HT-29 (cell line): ENCODE measurements at places on chromosomes 2 and 18. TPM values are rescaled to one million over a fixed set of nuclear protein-coding genes. Genes with fewer than 3 reads are reported as not detected.

GPD2 gene
- total RNA-seq: 30.4 and 33.2 TPM in 2 replicates

HTR2B gene
- total RNA-seq: not detected in 2 replicates

RNF125 gene
- 1.7 and 2.1 TPM in 2 replicates for total RNA-seq

MEIS1 gene
- 3.1 and 7.7 TPM in 2 replicates for total RNA-seq

- no peak for DNase-seq
Measured at GRCh38 chr2:47452761-47453160, 49.8 kb downstream of the MSH2 start.

HK2 gene
- 12.7 and 23.7 TPM in 2 replicates for total RNA-seq

DNA sequence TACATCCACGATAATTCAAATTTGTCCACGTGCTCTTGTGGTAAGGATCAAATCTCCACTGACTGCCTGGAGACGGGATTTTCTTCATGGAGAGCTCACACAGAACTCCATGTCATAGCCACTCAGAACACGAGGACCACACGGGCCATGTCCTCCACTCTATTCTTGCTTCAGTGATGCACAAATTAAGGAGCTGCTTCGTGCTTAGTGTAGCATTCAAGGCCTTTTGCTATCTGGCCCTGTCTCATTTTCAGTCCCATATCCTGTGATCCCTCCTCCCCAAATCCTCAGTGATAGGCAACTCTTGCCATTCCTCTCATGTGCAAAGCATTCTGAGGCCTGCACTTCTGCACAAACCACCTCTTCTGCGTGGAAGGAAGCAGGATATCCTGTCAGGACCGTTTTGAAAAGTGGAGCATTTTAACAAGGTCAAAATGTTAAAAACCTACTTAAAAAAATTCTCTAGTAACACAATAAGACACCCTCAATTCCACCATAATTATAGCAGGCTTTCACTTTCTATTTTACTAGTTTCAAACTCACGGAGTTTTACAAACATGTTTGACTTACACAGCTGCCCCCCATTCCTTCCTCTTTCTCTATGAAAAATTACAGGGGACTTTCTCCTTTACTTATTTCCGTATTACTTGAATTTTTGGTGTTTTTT is 35.2 kb downstream of the ST3GAL5 start:
- no peak for DNase-seq

GRCh38 chr2:16767789-16768476 is 102.3 kb upstream of the CYRIA start:
- no peak for DNase-seq

DNA sequence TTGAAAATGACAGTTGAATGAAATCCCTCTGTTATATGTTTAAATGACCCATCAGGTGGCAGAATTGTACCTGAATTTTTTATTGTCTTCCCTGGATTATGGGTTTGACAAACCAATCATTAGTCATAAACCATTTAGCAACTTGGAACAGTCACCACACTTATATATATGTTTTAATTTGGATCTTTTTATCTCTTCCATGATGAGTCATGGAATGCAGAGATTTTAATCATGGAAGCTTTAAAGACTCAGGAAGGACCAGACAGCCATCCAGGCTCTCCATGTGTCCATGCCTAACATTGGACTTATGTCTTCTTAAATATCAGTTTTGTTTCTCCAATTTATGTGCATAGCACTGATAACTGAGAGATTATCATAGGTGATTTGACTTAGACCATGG is 188.3 kb upstream of the ZSWIM2 start:
- DNase-seq: no peak

- no peak for DNase-seq
Measured at GRCh38 chr2:38214209-38214717, 138.3 kb upstream of the CYP1B1 start.

YPEL5 gene
- 13.7 and 14.8 TPM in 2 replicates for total RNA-seq

- no peak for DNase-seq
Measured at GRCh38 chr2:59806486-59806885, 747.0 kb downstream of the BCL11A start.

DNA sequence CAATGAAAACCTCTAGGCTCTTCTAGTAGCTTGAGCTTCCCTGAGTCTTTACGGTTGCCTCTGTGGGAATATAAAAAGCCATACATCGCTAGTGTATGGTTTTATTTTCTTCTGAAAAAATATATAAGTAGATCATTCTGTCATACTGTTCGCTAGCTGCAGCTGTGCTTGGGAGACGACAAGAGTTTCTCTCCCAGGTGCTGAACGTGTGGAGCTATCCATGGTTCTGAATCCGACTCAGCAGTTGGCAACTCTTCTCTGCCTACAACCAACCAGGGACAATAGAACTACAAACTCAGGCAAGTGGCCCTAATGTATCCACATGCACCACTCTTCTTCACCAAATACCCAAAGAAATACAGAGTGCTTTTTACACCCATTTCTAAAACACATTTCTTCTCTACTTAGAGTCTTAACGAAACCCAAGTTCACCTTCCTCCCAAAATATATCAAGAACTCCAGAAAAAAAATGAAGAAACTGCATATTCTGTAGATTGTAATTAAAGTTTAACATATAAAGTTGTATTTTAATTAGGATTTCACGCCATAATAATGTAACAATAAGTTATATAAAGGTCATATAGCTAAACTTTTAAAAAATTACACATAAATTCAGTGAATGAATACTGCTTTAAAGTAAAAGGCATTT is 2.2 kb upstream of the KCNH7 start:
- DNase-seq: peak; percentile 74

GRCh38 chr18:62814132-62814759 is 98.9 kb downstream of the PHLPP1 start:
- no peak for DNase-seq

GALNT3 gene
- 35.2 and 39.6 TPM in 2 replicates for total RNA-seq

ST6GAL2 gene
- not detected in 2 replicates for total RNA-seq

KRTCAP3 gene
- total RNA-seq: 29.3 and 30.4 TPM in 2 replicates

SERPINB5 gene
- 12.9 and 13.4 TPM in 2 replicates for total RNA-seq

DNA sequence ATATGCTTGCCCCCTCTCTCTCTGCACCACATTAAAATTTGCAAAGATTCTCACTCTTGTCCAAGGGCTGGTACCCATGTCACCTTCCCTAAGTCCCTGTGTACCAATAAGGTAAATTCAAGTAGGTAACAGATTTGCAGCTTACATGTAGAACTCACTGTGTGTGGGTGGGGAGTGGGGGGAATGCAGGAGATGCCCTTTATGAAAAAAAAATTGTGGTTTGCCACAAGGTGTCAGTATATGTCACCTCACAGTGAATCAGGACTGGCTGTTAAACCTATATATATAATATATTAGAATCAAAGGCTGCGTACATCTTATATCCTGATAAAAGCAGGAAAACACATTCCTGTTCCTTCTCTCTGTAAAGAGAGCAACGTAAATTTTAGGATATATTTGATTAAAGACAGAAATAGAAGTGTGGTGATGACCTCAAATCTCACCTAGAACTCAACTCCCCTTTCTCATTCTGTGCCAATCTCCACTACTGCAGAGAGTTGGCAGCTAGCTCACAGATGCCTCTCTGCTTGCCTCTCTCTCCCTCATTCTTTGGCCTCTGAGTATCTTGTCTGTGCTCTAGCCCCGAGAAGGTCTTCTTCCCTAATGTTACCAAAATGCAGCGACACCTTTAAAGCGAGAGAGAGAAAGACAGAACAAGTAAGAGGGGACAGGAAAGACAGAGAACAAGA is 536 bp downstream of the XDH start:
- DNase-seq: peak; percentile 39

DNA sequence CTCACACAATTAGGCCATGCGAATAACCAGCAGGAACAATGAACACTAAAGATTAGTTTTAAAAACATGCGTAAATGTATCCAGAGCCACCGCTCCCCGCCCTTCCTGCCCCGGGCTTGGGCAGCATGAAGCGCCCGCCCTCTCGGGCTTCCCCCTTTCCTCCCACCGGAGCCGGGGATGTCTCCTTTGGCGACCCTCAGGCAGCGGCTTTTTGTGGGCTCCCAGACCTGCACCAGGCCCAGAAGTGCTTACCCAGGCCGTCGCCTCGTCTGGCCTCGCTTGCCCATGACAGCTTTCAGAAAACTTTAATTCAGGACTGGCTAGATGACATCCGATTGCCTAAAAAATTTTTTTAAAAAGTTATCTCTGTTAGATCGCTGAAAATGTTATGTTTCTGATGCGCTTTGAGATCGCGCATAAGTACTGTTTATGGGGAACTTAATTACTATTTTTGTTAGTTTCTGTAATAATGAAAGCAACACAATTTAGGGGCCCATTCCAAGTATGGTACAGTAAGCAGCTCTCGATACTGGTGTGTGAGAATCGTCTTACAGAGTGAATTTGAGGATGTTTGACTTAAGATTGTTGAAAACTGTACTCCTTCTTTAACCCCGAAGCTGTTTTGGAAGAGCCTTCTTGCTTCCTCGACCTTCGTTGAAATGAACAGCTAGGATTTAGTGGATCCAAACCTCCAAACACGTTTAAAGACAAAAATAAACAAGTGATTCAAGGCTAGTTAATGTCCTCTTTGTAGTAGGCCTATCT is 1.1 kb downstream of the MAP3K20 start:
- DNase-seq: peak; percentile 59

GRCh38 chr2:30981510-30981909 is 156.7 kb downstream of the GALNT14 start:
- DNase-seq: no peak

- DNase-seq: no peak
Measured at GRCh38 chr2:109208951-109209335, 79.9 kb downstream of the SH3RF3 start.

- no peak for DNase-seq
Measured at GRCh38 chr2:235737840-235738239, 244.0 kb downstream of the AGAP1 start.

DNA sequence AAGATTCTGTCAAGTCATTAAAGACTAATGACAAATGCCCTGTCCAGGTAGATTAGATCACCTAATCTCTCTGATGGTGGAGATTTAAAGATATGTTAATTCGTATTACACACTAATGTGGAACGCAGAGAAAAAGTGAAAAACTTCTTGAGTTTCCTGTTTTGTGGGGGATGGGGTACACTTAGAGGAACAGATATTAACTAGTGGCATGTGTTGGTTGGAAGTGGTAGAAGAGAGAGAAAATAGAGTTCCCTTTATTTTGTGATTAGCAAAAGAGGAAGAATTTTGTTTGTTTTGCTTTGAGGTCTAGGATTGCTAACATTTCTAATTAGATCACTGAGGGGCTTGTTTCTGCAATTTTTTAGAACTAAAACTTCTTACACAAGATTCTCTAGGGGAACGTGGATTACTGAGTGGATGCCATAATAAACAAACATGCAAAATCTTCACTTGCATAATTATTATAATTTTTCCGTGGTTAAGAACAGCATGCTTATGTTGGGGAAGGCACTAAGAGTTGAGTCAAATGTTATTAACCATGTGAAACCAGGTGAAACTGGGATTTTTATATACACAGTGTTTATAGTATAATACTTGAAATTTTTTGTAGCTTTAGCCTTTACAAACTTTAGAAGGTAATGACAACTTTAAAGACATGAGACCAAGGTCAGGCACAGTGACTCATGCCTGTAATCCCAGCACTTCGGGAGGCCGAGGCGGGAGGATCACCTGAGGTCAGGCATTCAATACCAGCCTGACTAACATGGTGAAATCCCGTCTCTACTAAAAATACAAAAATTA is 97.4 kb upstream of the STK17B start:
- DNase-seq: peak; percentile 38

- DNase-seq: peak; percentile 35
Measured at GRCh38 chr18:26813043-26813442, 52.5 kb downstream of the AQP4 start.

CNGA3 gene
- total RNA-seq: not detected in 2 replicates

DNA sequence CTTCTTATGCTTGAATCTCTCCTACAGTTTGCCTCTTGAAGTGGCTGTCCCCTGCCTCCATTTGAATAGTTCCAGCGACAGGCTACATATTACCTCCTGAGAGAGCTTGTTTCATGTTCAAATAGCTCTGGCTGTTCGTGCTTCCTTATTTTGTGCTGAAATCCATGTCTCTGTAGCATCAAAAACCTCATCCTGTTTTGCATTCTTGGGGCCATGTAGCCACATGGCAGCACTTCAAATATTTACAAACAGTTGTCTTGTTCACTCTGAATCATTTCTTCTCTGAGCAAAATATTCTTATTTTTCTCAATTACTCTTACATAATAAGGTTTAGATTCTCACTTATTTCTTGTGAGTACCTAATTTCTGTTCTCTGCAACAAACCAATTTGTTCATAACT is 1243.1 kb upstream of the NXPH2 start:
- no peak for DNase-seq

GRCh38 chr2:62219407-62220159 is 23.7 kb downstream of the B3GNT2 start:
- DNase-seq: no peak

TPO gene
- total RNA-seq: 0.41 and 1.4 TPM in 2 replicates

LRRTM1 gene
- not detected in 2 replicates for total RNA-seq
